ENCODE measurements at places on chromosomes 2 and 18.

GRCh38 chr2:67215214-67216055 lies 181.7 kb upstream of the ETAA1 start:
- no peak for DNase-seq

DNA sequence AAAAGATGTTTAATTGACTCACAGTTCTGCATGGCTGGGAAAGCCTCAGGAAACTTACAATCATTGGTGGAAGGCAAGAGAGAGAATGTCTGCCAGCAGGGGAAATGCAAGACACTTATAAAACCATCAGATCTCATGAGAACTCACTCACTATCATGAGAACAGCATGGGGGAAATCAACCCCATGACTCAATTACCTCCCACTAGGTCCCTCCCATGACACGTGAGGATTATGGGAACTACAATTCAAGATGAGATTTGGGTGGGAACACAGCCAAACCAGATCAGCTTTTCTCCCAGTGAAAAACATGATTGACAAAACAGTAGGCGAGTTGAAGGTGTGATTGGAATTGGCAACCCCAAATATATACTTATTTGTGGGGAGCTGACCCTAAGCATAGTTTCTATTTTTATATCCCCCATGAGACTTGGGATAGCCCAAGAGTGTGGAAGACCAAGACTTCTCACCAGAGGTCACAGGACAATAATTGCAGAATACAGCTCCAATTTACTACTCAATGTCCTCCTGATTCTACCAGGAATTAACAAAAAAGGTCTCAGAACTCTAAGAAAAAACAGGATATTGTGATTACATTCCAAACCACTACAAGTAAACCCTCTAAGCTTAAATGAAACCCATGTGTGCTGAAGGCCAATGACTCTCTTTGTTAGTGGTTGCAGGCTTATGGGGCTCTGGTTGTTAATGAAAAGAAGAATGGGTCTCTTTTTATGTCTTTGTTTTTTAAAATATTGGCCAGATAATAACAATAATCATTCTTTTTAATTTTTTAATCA lies 96.1 kb upstream of the PIK3C3 start:
- DNase-seq = no peak

GRCh38 chr2:18849841-18850578 lies 260.6 kb upstream of the NT5C1B start:
- peak; percentile 38 for DNase-seq

DNA sequence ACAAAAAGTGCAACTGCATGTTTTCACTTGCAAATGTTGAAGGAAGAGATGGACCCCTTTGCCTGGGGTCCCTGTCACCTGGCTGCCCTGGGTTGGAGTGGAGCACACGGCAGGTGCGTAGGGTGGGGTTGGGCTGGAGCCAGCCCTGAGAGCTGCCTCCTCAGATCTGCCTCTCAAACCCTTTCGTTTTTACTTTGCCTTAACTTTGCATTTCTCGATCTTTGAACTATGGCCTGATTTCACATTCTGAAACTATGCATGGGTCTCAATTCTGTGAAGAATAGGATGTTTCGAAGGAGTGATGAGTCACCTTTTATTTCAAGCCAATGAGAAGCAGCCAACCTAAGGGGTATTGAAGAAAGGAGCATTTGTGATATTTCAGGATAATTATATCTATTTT lies 132.8 kb downstream of the ACOXL start:
- DNase-seq = peak; percentile 77

DNA sequence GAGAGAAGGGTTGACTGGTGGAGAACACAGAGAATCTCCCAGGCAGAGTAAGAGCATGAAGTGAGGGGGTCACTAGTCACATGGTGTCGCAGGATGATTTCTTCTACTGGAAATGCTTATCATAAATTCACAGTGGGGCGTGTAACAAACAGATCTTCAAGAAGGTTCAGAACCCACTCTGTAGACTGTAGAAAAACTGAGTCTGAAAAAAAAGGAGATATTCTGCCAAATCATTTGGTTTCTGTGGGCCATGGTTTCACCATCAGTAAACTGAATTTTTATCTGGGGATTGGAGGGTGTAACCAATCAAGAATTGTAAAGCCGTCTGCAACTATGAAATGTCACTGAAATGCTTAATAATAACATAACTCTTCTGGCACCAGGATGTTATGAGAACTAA lies 15.0 kb downstream of the TPGS2 start:
- DNase-seq = no peak

GRCh38 chr18:3360211-3360610 lies 89.8 kb upstream of the TGIF1 start:
- DNase-seq = no peak

- DNase-seq = no peak
Measured at GRCh38 chr18:57780318-57780705, 22.8 kb downstream of the ATP8B1 start.

GRCh38 chr2:235595422-235596010 lies 101.7 kb downstream of the AGAP1 start:
- peak; percentile 21 for DNase-seq

DNA sequence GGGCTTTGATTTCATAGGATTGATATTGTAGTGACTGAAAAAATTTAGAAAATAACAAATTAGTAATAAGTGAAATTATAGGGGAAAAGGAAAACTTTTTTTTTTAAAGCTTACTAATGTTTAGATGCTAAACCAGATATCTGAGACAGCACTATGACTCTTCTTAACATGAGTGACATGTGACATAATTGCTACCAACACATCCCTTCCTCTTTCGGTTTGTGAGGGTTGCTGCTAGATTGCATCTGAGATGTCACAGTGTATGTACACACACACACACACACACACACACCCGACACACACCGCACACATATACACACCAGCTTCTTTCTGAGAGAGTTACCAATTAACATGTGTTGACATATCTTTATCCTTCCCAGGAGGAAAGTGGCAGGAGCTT lies 18.0 kb downstream of the RAPGEF4 start:
- DNase-seq = no peak

DNA sequence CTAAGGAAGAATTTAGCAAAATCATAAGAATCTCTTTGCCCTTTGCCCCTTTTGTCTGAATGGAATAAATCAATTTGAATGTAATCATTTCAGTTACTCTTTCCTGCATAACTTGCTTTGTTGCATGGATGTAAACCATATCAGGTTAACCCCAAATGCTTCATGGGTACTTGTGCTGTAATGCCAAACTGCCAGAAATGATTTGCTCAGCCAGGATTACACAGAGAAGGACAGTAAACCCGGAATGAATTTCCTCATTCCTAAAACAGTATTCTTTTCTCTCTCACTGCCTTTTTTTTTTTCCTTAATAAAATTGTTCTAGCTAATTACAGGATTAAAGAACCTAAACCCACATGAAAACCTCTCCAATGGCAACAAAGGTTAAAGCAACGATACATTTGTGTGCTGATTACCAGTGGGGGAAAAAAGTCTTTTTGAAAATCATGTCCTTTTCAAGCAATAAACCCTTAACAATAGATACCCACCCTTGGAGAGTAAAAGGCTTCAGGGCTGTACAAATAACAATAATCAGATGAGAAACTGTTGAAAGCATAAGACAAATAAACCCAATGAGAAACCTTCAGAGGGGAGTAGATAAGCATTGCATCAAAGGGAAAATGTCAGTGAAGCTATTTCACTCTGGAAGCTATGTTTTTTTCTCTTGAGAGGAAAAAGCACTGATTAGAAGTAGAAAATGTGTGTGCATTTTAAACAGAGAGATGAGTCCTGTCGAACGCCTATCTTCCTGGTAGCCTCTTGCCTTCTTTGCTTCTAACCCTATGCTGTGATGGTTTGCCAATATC lies 275.3 kb downstream of the CDH2 start:
- no peak for DNase-seq

DNA sequence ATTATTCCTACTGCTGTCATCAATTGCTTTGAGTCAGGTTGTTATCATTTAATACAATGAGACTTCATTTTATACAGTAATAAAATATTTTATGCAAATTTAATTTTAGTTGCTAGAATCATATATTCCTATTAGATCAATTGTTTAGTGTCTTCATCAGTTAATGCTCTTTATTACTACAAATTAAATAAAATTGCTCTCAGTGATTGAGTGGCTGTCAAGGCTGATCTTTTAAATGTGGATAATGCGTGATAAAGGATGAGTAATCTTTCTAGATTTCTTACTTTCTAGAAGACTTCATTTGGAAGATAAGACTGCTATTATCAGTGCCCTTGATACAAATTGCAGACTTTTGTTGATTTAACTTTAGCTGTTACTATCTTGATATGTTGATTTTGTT lies 59.6 kb upstream of the CDH2 start:
- no peak for DNase-seq

- no peak for DNase-seq
Measured at GRCh38 chr2:241649404-241649803, 11.9 kb downstream of the ATG4B start.

GRCh38 chr18:69031571-69031970 lies 233.7 kb downstream of the CCDC102B start:
- no peak for DNase-seq

DNA sequence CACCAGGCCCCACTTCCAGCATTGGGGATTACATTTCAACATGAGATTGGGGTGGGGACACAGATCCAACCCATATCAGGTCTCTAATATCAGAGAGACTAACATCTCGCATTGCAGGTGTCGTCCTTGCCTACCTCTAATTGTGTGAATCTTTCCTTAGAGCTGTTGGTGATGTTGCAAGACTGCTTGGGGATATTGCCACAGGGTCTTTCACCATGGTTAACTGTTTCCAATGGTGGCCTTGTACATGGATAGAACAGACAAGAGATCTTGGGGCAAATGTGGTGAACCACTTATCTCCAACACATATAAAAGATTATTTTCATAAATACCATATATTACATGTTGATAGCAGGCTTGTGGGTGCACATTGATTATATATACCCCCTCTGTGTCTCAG lies 270.3 kb upstream of the LINC00305 start:
- no peak for DNase-seq

DNA sequence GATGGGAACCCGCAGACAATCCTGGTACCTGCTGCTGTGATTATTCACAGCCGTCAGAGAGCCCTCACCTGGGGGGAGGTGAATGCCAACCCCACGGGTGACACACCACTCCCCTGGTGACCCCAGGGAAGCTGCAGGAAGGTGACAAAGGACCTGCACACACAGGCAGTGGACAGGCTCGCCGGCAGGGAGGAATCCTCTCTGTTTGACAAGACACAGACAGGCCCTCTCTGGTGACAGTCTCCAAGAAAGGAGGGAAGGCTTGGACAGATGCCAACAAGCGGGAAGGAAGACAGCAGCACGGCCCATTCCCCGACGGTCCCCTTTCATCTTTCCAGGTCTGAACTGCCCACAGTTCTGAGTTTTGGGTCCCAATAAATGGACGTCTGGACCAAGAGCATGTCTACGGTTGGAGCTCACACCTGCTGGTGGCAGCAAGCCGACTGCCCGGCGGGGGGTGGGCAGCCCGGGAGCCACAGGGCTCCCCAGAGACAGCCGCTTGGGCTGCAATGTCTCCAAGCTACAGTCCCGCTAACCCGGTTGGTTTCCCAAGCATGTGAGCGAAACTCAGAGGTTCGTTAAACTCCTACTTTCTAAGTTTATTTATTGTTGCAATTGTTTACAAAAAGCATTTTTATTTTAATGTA lies 31.8 kb downstream of the HDAC4 start:
- no peak for DNase-seq

GRCh38 chr2:47070155-47070919 lies 84.8 kb downstream of the STPG4 start:
- DNase-seq = no peak

DNA sequence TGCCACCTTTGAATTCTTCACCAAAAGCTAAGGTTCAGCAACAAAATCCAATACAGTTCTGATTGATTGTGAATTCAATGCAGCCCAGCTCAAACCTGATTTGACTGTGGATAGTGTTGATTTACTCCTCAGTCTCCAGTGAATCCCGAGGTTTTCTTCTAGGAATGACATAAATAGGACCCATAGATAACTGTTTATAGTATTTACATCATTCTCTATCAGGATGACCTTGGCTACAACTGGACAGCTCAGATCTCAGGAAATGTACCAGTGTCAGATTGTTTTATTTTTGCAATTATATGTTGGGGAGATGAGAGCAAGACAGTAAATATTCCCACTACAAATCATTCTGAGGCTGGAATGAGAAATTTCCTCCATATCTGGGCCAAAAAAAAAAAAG lies 21.2 kb downstream of the RBM43 start:
- DNase-seq = no peak

GRCh38 chr2:166518634-166519390 lies 24.8 kb upstream of the SCN7A start:
- DNase-seq = no peak

GRCh38 chr2:41879235-41879916 lies 168.4 kb upstream of the PKDCC start:
- DNase-seq = no peak

- DNase-seq = no peak
Measured at GRCh38 chr2:50388324-50388723, 643.6 kb downstream of the NRXN1 start.

DNA sequence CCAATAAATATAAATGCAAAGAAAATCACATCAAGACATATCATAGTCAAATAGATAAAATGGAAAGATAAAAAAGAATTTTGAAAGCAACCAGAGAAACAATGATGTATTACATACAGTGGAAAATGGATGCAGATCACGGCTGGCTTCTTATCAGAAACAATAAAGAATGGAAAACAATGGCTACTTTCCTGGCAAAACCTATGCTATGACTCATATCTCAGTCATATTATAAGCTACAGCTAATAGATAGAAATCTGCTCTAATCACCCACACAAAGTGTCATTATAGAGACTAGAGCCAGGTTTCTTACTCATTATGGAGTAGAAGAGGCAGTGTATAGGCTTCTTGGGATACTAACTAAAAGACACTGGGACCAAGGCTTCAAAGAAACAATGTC lies 93.5 kb upstream of the TACR1 start:
- no peak for DNase-seq

Data from GM12864 (cell line).